ENCODE measurements at places on chromosomes 2 and 18. TPM values are rescaled to one million over a fixed set of nuclear protein-coding genes. Genes with fewer than 3 reads are reported as not detected.

MAB21L4 gene
- 0.08 TPM for polyA plus RNA-seq

MEIS1 gene
- 0.30 TPM for polyA plus RNA-seq

IL18R1 gene
- not detected for polyA plus RNA-seq

ANTXR1 gene
- 15.8 TPM for polyA plus RNA-seq

CRYGD gene
- polyA plus RNA-seq: 7.1 TPM

Data from H1 (cell line).